ENCODE measurements at places on chromosomes 12 and 14.

GRCh38 chr12:62963486-62964041, 28.6 kb upstream of the PPM1H start:
- DNase-seq = no peak

GRCh38 chr12:64461634-64462414, 9.9 kb downstream of the TBK1 start:
- DNase-seq = peak; percentile 54

GRCh38 chr12:4134448-4135263, 138.9 kb upstream of the CCND2 start:
- peak; percentile 65 for DNase-seq

DNA sequence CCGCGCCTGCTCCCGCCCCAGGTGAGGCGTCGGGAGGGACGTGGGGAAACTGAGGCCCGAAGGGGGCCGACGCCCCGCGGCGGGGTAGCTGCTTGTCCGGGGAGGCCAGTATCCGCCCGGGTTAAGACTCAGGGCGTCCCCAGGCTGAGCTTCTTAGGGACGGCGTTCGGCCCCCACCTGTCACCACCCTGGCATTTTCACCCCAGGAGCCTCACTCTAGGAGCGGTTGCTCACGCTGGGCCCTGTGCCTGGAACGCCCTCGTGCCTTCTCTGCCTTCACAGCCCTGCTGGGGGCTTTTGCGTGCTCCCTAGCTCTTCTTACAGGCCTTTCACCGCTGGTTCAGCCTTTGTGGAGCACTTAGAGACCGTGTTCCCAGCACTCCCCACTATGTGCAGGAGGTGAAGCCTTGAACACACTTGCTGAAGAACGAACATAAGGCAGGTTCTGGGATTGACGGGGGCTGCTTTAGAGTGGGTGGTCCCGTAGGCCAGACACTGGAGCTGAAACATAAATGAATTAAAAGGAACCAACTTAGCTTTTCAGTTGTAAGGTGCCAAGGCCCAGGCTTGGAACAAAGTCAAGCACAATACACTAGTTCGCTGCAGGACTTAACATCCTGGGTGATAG, 601 bp downstream of the ZNF839 start:
- no peak for DNase-seq

DNA sequence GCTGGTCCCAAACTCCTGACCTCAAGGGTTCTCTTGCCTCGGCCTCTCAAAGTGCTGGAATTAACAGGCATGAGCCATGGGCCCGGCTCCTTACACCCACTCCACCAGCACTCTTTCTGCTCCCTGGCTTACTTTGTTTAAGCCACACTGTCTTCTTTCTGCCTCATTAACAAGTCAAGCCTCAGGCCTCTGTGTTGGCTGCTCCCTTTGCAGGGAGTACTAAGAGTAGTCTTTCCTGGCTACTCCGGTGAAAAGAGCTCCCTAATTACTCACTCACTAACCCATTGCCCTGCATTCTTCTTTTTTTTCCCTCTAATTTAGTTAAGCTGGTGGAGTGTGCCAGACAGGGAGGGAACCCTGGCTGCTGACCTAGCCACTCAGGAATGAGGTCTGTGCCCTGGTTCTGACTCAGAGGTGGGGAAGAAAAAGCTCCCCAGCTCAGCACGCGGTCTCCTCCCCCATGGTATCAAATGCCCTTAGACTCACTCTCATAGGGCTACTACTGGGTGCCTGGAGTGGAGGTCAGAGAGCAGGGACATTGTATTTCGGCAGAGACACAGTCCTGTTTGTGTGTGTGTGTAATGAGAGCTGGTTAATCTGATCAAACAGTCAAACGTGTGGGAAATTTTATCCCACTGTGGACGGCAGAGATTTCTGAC, 19.8 kb downstream of the GALNT6 start:
- no peak for DNase-seq

DNA sequence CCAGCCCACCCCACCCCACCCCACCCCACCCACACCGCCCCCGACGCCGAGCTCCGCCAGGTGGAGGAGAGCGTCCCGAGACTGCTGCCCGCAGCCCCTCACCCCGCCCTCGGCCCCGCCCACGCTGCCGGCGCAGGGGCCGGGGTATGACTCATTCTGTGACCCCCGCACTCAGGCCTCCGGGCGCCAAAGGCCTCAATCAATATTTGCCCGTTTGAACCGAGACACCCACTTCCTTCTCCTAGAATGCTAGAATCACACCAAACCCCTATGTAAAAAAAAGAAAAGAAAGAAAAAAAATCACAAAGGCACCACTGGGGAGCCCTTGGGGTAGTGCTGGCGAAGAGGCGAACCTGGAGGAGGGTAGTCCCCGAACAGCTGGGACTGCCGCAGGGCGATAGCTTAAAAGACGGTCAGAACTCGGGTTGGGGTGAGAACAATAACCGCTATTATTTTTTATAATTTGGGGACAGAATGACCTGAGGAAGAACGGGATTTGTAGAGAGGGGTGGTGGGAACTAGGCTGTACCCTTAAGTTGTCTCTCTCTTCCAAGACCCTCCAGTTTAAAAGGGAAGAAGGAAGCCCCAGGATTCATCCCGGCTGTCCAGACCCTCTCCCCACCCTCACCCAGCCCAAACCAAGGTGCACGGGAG, 894 bp downstream of the KRT8 start:
- DNase-seq = no peak

DNA sequence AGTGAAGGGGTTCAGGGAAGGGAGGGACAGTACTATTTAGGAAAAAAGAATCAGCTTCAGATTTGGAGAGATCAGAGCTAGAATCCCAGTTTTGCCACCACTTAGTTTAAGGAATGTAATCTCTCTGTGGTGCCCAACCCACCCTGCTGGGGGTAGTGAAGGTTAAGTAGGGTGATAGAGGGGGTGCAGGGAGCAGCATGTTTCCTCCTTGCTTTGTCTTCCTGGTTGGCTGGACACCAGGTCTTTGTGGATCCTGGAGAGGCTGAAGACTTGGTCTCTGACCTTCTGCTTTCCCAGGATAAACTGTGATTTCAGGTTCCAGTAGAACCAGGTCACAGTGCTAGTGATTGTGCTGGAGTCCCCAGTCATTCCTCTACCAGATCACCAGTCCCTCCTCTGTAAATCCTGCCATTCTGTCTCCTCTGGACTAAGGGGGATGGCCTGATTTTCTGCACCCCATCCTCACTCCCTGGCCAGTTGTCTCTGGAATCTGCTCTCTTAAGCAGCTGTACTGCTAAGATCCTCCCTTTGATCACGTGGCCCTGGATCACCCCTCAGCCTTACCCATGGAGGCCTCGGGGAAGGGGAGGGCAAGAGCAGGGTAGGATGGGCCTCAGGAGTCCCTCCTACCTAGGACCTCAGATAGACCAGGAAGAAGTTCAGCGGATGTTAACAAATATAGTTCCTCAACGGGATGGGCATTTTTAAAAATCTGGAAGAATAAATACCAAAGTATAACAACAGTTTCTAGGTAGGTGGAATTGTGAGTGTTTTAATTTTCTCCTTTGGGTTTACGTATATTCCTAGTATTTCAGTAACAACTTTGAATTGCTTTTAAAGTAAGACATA, 3.1 kb downstream of the MAP3K12 start:
- peak; percentile 32 for DNase-seq

- DNase-seq = no peak
Measured at GRCh38 chr14:92578511-92578910, 64.9 kb downstream of the RIN3 start.

GRCh38 chr14:93091666-93092065, 24.1 kb downstream of the ITPK1 start:
- no peak for DNase-seq

- DNase-seq = no peak
Measured at GRCh38 chr14:85852906-85853305, 323.0 kb downstream of the FLRT2 start.

DNA sequence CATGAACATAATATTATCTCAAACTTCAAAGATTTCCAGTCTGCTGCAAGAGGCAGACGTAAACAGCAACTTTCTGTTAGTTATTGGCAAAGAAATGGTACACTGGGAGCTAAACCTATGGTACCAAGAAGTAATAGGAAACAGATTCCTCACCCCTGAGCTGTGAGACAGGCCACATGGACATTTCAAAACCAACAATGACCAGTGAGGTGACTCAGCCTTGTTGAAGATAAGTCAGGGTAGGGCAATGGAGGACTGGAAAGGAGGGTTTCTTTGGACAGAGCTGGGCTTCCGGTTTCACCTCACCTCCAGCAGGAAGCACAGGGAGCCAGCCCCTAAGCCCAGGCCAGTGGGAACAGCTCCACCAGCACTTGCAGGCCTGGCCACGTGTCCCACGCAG, 1320.5 kb downstream of the AACS start:
- no peak for DNase-seq

DNA sequence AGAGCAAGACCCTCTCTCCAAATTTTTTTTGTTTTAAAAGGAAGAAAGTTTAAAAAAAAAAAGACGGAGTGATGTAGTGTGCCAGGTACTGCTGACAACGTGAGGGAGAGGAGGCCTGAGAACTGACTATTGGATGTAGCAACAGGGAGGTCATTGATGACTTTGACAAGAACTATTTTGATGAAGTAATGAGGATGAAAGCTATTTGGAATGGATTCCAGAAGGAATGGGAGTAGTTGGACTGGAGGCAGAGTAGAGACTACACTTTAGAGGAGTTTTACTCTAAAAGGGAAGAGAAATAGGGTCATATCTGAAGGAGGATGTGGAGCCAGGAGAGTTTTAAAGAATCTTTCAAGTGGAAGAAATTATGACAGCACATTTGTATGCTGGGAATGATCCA, 27.8 kb upstream of the SLC38A2 start:
- no peak for DNase-seq

DNA sequence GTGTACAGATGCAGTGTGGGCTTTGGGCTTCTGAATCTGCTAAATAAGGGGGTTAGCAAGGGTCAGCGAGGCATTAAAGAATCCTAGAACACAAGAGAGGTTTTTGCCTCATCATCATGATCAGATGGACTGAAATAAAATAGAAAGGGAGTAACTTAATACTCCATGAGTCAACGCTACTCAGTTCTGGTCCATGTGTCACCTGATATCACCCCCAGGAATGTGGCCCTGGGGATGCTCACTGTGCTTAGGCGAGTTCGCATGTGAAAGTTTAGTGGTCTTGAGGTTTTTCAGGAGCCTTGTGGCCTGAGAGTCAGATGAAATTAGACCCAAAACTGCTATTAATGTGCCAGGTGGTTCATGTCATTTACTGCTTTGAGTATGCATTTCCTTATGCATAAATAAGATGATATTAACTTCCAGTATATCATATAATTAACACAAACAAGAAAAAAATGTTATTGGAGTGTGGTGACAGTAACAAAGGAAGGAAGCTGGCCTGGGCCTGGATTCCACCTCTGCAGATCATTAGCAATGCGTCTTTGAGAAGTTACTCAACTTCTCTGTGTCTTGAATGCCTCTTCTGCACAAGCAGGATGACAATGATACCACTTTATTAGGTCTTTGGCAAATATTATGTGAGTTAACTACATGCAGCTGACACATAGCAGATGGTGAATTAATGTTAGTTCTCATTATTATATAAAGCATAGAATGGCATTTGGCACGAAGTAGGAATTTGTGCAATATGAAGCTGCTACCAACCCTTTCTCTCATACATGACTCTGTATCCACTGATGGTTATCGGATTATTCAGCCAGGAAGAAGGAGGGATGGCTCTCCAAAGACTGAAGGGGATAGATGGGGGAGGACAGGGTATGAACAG, 1272.6 kb downstream of the AACS start:
- DNase-seq = peak; percentile 6

DNA sequence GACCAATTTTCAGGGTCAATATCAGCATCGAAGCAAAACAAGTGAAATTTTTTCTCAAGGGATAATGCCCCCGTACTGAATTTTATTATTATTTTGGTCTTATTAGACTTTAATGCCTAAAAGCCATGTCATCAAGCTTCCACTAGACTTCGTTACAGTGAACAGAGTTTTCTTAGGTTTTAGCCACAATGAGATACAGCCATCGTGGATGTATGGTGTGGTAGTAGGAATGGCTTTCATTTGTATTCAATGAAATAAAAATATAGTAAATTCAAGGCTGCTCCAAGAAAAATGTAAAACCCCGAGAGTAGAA, 11.7 kb downstream of the TAOK3 start:
- no peak for DNase-seq

GRCh38 chr12:53214687-53215455, 7.8 kb upstream of the ITGB7 start:
- DNase-seq = no peak

- DNase-seq = no peak
Measured at GRCh38 chr12:132489078-132489601, 811 bp upstream of the FBRSL1 start.

GRCh38 chr14:100374270-100374669, 51.1 kb downstream of the SLC25A47 start:
- no peak for DNase-seq

GRCh38 chr12:68336889-68337303, 4.7 kb upstream of the MDM1 start:
- DNase-seq = no peak

DNA sequence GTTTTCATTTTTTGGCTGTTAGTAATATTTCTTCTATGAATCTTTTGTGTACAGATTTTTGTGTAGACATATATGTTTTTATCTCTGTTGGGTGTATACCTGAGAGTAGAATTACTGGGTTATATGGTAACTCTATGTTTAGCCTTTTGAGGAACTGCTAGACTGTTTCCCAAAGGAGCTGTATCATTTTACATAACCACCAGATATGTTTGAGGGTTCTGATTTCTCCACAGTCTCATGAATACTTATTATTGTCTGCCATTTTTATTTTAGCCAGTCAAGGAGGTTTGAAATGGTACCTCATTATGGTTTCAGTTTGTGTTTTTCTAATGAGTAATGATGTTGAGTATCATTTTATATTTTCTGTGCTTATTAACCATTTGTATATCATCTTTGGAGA, 1.9 kb downstream of the PCNX4 start:
- no peak for DNase-seq

DNA sequence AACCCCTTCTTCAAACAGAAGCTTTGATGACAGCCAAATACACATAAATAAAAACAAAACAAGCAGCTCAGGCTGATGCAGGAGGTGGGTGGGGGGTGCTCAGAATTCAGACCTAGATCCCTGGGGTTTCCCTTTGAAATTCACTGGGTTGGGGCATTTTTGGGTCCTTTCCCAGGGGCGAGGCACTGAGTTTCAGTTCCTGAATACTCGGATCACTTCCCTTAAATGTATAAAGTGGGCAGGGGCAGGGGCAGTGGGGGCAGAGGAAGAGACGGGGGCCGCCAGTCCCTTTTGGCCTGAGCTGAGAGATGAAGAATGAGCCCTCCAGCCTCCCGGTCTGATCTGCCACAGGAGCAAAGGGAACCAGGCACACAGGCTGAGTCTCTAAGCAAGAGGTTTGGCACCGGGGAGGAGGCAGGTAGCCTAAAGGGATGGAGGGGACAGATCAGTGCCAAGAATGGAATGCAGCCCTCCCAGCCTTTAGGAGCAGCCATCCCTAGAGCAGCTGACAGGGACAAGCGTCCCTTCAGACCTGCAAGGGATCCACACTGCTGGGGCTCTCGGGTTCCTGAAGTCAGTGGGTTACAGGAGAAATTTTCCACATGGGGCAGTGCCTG, 20.3 kb downstream of the KDM2B start:
- no peak for DNase-seq

GRCh38 chr14:58626431-58626831, 11.3 kb upstream of the DACT1 start:
- DNase-seq = peak; percentile 51
